ENCODE measurements at places on chromosomes 5 and 9. TPM values are rescaled to one million over a fixed set of nuclear protein-coding genes. Genes with fewer than 3 reads are reported as not detected.

DNA sequence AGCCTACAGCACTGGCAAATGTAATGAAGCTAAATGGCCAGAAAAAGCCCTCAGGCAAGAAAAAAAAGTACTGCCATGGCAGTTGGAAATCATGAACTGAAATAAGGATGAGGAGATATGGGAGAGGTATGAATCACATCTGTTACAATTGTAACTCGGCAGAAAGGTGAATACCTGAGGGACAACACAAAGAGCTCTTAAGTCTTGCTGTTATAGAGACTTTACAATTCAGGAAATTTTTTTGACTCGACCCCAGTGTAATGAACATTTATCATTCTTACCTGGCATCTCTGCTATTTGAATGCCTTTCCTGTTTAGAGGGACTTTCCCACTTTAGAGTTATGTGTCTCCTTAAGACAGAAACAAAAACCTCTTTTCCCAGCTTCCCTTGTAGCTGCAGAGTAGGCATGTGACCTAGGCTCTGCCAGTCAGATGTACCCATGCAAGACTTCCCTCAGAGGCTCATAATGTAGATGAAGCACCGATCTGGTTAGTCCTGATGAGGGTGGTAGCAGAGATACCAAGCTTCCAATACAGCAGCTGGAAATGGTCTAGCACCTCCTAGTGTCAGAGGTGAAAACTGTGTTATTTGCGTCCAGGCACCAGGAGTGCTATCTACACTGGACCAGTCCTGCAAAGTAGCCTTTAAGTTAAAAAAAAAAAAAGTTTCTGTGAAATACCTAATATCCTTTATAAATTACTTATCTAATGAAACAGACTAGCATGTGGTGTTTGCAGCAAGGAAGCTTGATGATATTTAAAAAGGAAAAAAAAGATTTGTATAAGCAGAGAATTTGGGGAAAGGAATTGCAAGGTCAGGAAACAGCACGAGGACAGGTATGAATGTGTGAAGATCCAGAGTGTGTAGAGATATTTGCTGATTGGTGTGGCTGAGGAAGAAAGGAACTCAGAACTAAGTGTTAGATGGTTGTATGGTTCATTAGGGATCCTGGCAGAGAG is 146.9 kb upstream of the SLC1A3 start:
- no peak for DNase-seq

GRCh38 chr9:90189306-90189705 is 453.3 kb downstream of the DIRAS2 start:
- no peak for DNase-seq

DNA sequence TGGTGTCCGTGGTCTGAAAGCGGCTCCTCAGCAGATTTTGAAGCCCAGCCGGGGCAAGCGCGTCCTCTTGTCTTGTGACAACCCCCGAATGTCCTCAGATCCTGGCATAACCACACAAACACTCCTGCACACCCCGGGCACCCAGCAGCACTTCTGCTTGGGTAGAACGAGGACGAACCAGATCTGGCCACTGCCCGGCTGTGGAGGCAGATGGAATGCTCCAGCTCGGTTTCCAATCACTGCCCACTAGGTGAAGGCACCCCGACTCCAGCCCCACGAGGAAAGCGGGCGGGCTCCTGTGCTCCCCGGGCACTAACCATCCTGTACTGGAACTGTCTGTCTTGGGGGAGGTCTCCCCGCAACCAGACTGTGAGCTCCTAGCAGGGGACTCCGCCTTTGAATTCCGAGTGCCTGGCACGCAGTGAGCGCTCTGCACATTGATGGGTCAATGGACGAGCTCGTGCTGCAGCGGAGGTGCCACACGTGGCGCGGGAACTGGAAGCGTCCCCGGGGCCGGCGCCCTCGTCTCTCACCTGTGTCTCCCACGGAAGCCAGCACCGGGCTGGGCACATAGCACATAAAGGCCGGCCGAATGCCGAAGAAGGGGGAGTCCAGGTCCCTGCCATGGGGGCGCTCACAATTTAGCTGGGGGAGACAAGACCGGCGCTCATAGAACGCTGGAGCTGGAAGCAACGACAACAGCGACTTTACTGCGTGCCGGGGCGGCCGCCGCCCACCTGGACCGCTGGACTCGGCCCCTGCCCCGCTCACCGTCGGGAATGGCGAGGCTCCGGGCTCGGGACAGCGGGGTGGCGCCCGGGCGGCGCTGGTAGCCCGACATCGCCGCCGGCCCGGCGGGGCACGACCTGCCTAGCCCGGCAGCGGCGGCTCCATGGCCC is 608 bp downstream of the ENTR1 start:
- no peak for DNase-seq

- no peak for DNase-seq
Observed at GRCh38 chr9:106920701-106921283, 57.8 kb downstream of the ZNF462 start.

DNA sequence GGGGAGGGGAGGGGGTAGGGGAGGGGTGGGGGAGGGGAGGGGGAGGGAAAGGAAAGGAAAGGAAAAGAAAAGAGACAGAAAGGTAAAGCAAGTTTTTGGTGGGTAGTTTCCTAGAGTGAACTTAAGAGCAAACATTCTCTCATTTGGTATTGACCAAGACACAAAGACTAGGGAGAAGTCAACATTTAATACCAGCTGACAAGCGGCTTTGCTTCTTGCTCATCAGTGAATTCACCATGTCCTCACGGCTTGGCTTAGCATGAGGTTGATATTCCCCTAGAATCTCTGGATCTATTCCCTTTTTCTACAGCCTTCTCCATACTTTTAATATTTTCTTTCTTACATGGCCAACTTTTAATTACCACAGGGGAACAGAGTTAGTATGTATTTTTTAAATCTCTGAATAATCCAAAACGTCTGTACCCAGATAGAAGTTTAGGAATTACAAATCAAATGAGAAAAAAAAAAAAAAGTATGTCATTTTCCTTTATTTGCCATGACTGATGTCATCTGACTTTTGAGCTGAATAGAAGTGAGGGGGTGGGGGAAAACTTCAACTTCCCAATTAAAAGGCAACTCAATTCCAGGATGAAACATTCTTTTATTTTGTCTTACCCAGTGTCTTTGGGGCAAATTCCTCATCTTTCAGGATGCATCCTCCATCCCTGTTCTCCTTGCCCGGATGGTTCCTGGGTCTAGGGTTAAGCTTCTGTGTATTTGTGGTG is 40.1 kb upstream of the GLIS3 start:
- DNase-seq, result no peak

DNA sequence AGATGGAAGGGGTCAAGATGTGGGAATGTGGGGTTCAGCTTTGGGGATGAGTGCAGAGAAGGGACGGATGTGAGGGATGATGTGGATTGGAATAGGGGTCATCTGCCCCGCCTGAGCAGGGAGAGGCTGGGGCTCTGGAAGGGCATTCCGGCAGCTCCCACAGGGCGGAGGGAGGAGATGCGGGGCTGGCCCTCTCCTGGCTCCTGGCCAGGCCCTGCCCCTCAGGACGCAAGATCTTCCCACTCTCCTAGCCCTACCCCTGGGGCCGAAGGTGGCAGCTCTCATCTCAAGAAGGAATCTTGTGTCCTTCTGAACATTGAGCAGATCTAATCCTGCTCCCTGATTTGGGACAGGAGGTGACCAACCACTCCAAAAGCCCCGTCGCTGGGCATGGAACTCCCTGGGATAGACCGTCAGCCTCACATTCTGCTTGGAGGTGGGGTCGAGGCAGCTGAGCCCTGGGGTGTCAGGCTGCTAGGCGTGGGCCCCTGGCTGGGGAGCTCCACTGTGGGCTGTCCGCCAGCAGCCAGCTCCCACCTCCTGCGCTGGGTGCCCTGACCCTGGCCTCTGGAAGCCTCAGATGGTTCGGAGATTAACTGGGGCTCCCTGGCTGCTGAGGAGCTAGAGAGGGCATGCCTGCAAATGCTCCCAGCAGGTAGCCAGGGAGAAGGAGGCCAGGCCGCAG is 125.2 kb downstream of the ZNF354C start:
- DNase-seq, result no peak

GRCh38 chr9:71690063-71690688 is 78.1 kb downstream of the CEMIP2 start:
- no peak for DNase-seq

DNA sequence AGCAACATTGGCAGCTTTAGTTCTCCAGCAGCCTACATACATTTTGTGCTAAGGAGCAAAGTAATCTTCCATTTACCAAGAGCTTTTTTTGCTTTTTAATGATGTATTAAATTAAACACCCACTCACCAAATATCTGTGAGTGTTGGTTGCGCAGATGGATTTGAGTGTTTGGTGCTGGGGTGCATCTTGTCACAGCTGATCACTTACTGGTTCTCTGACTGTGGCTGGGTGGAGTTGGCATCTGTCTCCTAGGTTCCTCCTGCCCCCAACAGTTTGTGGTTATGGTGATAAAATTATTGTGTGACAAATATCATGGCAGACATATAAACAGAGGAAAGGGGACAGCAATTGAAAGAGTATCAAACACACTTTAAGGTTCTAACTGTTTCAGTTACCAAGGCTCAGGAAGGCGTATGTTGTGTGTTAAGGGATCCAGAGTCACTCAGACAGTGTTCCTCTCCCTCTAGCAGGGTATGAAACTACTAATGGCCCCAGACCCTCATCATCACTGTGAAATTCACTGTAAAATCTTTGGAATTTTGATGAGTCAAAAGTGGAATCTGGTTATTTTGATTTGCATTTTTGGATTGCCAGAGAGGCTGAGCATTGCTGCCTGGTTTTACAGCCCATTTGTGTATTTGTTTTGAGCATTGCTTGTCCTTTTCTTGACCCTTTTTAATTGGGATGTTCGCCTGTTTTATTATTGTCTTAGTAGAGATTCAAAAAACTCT is 81.7 kb downstream of the PDE8B start:
- DNase-seq, result no peak

GRCh38 chr5:113199122-113199905 is 222.7 kb downstream of the DCP2 start:
- no peak for DNase-seq

- DNase-seq, result no peak
Observed at GRCh38 chr5:169218176-169218575, 82.8 kb downstream of the SLIT3 start.

DNA sequence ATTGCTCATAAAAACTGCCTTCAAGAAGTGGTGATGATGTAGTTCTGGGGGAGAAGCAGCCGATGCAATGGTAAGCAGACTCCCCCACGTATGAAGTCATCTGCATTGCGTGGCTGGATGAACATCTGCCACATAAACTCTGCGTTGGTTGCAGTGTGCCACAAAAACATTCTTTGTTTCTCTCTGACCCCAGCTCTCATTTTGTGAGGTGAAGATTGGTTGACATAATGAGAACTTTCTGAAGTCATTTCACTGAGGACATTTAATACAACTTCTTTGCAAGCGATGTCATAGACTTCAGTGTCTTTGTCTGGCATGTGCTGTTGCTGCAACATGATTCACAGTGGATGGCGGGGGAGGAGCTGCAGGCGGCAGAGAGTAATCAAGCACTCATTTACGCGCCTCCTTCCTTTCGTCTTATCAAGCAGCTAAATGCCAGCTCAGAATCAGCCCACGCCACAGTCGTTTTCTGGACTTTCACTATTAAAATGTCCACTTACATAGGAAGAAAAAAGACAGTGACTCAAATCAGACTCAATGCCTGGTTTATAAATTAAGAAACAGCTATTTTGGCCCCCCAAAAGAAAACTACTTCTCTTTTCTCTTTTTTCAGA is 91.5 kb upstream of the NFIL3 start:
- DNase-seq, result no peak

DNA sequence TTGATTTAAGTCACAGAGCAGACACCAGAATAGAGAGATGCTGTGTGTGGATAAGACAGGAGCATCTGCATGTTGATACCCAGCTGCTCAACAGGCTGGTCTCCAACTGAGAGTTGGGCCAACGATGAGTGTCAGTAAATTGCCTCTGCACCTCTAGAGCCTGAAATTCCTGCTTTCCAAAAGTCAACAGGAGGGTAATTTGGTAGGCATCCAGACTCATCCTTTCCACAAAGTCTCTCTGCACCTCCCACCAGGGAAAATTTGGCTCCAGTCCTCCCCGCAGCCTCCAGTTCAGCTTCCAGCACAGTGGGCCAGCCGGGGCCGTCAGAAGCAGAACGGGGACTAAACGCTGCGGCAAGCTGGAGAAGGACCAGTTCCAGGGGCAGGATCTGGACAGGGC is 136.9 kb downstream of the RFK start:
- no peak for DNase-seq

GRCh38 chr5:180330270-180330648 is 22.9 kb downstream of the GFPT2 start:
- no peak for DNase-seq

GRCh38 chr5:84197538-84197937 is 187.1 kb downstream of the EDIL3 start:
- DNase-seq, result no peak

DNA sequence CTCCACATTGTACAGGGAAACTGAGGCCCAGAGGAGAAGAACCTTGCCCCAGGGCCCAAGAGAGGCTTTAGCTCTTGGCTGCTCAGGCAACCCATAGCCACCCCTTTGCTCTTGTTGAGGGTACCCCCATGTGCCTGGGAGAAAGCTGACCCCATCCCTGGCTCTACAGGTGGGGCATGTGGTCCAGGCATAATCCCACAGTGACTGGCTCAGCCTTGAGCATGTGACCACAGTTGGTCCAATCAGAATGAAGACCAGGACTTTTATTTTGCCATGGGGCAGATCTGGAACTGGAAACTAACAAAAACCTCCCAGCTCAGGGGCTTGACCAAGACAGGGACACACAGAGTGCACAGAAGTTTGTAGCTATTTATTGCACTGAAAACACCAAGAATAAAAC is 29.3 kb downstream of the SLC6A7 start:
- no peak for DNase-seq

DNA sequence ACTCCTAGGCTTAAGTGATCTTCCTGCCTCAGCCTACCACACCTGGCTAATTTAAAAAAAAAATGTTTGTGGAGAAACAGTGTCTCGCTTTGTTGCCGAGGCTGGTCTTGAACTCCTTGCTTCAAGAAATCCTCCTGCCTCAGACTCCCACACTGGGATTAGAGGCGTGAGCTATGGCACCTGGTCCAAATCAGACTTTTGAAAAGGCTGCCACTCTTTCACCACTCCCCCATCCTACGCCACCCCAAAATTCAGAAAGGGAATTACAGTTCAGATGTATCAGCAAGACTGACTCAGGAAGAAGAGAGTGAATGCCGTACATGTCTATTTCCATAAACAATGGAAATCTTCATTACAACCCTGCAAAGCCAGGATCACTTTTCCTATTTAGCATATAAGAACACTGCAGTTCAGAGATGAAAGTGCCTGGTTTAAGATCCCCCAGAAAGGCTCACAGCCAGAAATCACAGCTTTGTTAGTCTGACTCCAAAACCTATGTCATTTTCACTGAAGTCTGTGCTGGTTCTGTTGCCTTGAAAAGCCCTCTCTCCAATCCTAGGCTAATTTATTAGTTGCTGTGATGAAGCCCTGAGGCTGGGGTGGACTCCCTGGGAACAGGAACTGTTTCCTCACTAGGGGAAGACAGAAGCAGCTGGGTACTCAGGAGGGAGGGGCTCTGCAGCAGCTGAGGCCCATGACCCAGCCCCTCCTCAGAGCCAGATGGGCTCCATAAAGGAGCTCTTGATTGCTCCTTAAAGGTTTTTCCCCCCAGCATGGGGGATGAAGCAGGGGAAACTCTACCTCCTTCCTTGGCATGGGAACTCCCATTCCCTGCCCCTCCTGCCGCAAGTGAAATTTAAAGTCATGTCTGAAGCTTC is 3.1 kb downstream of the FBLL1 start:
- DNase-seq, result no peak

FOXD4L3 gene
- not detected for total RNA-seq

SIL1 gene
- total RNA-seq, result 33.1 TPM

SLC6A3 gene
- not detected for total RNA-seq

SLC6A7 gene
- not detected for total RNA-seq

WNT8A gene
- total RNA-seq, result not detected

Data from thoracic aorta (tissue), 2 donors.